Smooth muscle cell of the brain vasculature (primary cell): ENCODE measurements at places on chromosomes 16 and 17.

GRCh38 chr16:3879258-3879886 lies 1.1 kb downstream of the CREBBP start:
- DNase-seq = no peak

DNA sequence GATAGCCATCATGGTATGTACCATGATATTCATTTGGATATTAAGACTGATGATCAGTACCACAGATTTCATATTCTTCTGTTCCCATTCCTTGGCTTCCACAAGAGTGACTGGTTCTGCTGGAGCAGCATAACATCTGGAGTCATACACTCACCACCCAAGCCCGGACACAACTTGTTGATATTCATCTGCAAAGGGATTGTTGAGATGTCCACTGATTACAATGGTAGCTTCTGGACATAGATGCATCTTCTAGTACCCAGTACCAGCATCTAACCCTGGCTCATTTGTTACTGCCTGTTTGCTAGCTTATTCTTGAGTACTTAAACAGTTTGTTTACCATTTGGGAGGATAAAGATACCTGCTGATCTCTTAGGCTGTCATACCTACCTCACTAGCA lies 235.7 kb upstream of the AXIN2 start:
- no peak for DNase-seq

DNA sequence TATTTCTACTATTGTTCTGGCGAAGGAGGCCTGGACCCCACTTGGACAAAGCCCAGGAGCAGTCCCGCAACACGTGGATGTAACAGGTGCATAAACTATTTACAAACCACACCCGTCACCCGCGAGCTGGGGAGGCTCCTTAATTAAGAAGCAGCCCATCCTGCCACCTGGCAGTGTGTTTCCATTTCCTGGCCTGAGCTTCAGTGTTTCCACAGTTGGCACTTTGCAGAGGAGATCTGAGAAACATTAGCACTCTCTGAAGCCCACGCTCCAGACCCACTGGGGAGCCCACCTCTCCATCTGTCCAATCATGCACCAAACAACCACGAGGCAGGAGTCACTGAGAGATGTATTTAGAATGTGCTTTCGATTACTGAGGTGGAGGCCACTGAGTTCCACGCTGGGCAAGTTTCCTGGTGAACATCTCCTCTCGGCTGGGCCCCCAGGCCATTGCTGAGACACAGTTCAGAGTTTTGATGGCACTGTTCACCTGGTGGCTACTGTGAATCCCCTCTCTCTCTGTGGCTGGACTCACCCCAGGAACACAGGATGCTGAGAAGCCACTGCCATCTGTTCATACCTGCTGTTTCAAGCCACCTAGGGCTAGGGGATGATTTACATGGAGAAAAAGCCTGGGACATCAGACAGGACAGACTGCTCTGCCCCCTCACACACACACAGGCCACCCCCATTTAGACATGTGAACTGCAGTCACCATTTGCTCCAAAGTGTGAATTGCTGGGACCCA lies 129.1 kb downstream of the AIPL1 start:
- DNase-seq = no peak

DNA sequence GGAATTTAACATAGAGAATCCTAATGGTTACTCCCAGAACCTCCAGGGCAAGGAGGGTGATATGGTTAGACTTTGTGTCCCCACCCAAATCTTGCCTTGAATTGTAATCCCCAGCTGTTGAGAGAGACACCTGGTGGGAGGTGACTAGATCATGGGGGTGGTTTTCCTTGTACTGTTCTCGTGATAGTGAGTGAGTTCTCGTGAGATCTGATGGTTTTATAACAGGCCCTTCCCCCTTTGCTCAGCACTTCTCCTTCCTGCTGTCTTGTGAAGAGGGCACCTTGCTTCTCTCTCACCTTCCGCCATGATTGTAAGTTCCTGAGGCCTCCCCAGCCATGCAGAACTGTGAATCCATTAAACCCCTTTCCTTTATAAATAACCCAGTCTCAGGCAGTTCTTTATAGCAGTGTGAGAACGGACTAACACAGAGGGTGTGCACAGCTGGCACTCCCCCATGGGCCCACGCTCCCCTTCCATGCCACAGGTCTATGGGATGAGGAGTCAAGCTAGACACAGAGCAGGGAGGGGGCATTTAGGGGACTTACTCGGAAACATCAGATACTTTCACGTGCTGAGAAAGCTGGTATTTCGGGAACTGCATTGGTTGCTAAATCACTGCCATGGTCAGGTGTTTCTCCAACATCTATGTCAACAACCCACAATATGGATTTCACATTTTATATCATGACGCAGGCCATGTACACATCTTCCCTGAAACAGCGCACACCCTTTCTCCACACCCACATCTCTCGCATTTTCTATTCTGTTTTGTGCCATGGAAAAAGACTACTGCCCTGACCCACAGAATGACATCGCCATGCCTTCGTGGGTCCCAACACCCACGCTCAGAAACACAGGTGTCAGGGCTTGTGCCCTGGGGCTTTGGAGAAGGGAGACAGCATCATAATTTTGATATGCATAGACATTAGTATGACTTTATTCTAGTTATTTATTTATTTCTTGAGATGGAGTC lies 199.1 kb upstream of the GSE1 start:
- DNase-seq = no peak

DNA sequence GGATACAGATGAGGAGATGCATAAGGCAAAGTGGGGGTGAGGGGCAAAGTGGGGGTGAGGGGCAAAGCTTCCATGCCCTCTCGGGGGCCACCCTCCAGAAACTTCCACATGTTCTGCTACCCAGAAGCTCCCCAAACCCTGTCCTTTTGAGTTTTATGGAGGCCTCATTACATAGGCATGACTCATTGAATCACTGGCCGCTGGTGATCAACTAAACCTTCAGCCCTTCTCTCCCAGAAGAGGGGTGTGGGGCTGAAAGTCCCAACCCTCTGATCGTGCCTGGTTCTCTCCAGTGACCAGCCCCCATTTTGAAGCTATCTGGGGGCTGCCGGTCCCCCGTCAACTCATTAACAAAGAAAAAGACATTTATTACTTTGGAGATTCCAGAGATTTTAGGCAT lies 27.5 kb downstream of the ITGAE start:
- no peak for DNase-seq

DNA sequence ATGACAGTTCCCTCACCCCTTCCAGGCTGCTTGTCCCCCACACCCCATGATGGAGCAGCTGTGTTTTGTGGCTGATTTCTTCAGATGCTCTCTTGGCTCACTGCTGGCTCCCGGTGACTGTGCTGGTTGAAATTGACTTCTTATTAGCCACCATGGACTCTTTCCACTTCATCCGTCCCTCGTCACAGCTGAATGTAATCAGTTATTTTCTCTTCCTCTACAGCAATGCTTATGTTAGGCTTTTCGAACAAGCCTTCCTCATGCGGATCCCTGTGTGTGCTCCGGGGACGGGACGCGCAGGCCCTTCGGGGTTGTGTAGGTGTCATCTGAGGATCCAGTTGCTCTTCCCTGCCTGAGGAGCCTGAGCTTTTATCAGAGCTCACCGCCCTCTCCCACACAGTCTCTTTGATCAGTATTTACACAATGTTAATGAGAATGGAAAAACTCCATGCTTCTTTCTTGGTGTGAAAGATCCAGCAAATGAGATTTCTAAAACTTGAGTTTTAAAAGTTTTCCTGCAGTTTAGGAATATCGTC lies 87.5 kb downstream of the RPTOR start:
- no peak for DNase-seq

- no peak for DNase-seq
Measured at GRCh38 chr17:80758481-80759376, 214.1 kb downstream of the RPTOR start.

DNA sequence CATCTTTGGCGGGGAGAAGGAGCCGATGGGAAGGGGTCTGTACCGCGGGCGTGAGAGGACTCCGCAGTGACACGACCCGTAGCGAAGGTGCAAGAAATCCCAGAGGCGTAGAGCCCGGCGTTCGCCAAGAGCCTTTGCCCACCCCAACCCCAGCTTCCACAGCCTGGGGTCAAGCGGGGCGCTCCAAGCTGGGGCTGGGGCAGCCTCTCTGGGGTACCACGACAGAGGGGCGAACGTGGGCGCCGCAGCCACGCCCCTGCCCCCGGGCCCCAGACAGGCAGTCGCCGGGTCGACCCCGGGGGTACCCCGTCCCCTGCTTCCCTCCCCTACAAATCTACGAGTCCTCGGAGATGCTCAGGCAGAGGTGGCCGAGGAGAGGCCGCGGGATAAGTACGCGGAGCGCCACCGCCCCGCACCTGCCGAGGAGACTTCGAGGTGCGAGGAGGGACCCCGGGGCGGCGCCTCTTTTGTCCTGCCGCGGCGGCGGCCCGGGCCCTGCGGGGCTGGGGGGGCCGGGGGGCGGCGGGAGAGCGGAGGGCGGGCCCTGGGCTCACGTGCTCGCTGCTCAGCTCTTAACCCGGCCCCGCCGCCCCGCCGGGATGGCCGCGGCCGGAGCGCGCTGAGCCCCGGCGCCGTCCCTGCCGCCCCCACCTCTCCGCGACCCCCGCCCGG lies at the start of gene ADAM11:
TSS of gene ADAM11 (plus strand) at position 575 of the 672 bp plus-strand sequence. CDS start 212 bp downstream, outside the sequence.
- DNase-seq = no peak

- DNase-seq = no peak
Measured at GRCh38 chr16:51766739-51767138, 615.7 kb upstream of the SALL1 start.

DNA sequence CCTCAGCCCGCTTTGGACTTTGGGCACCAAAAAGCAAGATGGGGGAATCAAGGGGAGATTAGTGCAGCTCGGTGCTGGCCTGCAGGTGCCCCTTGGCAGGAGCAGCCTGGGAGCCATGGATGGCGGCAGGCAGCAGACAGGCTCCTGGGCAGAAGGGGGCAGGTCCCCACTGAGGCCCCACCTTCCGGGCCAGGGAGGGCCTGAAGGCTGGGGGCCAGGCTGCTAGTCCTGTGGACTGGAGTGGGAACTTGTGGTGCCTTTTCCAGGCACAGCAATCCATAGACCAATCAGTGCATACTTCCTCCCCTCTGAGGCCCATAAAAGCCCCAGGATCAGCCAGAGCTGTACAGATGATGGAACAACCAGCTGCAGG lies 64.0 kb downstream of the USP32 start:
- no peak for DNase-seq
